ENCODE measurements at places on chromosomes 12 and 14.

DNA sequence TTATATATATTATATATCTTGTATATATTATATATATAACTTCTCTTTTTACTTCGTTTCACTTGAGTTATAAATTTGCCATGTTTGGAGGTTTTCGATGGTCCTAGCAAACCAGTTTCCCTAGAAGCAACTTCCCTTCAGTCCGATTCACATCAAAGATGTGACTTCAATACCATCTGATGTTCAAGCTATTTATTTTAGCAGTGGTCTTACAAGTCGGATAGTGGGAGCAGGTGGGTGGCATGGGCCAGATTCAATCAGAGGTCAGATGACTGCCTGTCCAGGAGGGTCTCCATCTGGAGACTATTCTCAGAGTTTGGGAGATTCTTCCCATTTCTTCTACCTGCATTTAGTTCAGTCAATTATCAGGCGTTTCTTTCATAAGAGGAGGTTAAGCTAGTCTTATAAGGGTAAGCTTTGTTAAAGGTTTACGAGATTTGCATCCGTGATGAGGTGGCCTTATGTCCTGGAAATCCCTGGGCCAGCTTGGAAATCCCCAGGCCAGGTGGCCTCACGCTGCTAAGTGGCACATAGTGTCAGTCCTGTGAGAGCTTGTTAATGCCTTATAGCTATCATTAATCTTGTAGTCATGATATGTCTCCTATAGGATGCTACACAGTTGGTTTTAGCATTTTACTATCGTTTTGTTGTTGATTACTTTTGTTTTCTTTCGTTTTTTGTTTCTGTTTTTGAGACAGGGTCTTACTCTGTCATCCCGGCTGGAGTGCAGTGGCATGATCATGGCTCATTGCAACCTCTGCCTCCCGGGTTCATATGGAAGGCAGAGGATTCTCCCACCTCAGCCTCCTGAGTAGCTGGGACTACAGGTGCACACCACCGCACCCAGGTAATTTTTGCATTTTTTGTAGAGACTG is 145.8 kb downstream of the BICD1 start:
- no peak for DNase-seq

DNA sequence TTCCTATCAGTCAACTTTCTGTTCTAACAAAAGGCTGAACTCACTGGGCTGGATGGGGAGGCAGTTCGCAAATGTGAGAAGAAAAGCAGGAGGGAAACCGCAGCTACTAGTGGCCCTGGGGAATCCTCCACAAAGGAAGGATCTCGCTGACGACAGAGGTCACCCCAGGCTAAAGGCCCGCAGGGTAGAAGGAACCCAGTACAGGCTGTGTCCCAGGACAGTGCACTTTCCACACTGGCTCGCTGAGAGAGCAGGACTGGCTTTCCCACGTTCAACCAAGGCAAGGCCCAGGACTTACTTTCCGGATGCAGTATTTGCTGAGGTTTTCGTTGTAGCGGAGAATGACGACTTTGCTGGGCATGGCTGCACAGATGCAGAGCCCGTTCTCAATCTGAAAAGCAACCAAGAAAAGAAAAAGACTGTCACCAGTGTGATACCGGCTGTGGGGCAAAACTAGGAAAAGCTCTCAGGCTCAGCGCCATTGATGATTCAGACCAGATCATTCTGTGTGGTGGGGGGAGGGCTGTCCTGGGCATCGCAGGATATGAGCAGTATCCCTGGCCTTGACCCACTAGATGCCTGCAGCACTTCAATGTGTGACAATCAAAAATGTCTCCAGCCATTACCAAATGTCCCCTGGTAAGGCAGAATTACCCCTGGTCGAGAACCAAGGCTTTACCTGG is 36.3 kb downstream of the PRKAB1 start:
- DNase-seq = no peak

GRCh38 chr12:124995200-124995961 is 1.9 kb downstream of the BRI3BP start:
- DNase-seq = no peak

GRCh38 chr14:24612196-24612595 is 2.7 kb upstream of the GZMH start:
- no peak for DNase-seq

DNA sequence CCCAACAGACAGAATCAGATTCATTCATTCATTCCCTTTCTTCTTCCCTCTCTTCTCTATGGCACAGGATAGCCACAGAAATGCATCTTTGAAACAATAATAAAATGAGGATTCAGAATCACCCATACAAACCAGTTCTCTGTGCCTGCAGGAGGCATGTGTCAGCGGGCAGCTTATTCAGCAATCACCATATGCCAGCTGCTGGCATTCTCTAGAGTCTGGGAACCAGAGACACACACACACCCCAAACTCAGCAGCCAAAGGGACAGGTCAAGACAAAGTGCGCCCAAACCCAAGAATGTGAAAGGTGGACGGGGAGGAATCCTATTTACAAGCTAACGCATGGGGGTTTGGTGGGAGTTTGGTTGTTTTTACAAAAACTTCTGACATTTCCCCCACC is 14.1 kb downstream of the ARF3 start:
- DNase-seq = no peak

DNA sequence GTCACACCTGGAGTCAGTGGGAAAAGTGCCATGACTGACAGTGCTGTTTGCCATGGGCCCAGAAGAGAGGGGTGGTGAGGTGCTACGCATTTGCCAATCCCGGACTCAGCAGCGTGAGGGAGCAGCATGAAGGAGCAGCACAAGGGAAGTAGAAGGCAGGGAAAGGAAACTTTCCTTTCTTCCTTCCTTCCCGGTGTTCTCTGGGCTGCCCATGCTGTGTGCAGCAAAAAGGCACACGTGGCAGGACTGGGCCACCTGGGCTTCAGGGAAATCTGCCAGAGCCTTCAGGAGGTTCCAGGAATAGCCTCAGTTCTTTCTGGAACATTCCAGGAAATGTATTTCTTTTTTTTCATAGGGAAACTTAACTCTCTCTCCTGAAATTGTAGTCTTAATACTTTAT is 23.0 kb downstream of the TRIM9 start:
- no peak for DNase-seq

DNA sequence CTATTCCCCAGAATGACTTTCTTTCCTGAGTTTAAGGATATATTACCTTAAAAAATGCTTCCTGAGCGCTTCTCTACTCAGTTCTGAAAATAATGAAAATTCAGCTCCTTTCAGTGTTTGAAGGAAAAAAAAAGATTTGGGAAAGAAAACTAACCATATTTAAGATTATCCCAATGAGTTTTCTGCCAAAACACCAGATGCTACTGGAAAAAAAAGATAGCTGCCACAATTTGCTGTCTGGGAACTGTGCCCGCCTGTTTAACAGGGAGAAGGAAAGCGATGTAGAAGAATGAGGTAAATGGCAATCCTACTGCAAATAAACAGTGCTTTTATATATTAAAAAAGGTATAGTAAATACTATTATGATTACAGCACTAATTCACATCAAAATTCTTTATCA is 367.6 kb upstream of the PRICKLE1 start:
- no peak for DNase-seq

DNA sequence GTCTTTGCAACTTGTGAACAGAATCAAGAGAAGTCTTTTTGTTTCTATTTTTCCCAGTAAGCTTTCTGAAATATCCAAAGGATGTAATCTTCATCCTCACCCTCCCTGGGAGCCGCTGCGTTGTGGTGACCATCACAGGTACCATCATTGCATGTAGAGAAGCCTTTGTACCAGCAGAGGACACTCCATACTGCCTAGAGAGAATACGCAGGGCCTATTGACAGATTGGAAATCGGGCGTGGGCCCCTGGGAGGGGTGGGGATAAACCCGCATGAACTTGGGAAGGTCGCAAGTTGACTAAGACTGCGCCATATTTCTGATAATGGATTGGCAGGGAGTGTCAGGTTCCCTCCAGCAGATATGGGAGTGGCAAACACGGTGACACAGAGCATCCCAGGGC is 12.7 kb downstream of the KRT1 start:
- DNase-seq = no peak

DNA sequence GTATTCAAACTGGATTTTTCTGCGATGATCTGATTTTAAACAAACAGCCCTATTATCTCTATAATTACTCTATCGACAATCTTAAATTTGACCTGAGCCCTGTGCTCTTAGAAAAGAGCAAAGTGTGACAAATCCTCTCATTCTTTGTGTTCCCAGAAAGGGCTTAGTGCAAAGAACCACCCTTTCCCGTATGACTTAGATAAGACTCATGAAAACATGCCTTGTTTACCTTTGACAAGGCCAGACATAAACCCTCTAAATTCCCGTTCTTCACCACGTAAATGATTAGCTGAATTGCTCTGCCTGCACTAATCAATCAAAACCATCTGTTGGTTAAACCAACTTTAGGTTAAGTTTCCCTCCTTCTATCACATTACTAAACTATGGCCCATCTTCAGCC is 285.7 kb upstream of the SEL1L start:
- DNase-seq = no peak

GRCh38 chr12:94401326-94401725 is 58.3 kb downstream of the CEP83 start:
- no peak for DNase-seq

DNA sequence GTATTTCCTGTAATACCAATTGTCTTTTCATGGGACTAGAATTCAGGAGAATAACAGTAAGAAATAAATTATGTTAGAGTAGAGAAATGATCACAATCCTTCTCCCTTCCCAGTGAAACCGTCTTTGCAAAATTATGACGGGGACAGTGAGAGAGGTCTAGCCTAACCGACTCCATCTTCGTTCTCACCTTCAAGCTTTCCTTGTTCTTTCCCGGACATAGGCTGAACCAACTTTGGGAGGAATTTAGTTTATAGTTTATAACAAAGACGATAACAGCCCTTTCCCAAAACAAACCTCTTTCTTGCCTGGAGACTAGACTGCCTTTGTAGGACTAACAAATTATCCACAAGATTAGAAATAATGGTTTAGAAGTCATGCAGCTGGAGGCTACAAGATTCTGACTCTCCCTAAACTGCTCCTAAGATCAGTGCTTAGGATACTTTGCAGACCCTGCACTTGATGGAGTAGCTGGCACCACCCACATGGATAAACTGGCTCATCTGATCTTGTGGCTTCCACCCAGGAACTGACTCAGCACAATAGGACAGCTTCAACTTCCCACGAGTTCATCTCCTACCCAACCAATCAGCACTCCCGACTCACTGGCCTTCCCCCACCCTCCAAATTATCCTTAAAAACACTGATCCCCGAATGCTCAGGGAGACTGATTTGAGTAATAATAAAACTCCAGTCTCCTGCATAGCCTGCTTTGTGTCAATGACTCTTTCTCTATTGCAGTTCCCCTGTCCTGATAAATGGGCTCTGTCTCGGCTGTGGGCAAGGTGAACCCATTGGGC is 521.2 kb upstream of the TBX3 start:
- no peak for DNase-seq

- DNase-seq = no peak
Observed at GRCh38 chr12:52907092-52907810, 2.4 kb upstream of the KRT8 start.

- no peak for DNase-seq
Observed at GRCh38 chr12:6605421-6606330, 1.5 kb downstream of the CHD4 start.

DNA sequence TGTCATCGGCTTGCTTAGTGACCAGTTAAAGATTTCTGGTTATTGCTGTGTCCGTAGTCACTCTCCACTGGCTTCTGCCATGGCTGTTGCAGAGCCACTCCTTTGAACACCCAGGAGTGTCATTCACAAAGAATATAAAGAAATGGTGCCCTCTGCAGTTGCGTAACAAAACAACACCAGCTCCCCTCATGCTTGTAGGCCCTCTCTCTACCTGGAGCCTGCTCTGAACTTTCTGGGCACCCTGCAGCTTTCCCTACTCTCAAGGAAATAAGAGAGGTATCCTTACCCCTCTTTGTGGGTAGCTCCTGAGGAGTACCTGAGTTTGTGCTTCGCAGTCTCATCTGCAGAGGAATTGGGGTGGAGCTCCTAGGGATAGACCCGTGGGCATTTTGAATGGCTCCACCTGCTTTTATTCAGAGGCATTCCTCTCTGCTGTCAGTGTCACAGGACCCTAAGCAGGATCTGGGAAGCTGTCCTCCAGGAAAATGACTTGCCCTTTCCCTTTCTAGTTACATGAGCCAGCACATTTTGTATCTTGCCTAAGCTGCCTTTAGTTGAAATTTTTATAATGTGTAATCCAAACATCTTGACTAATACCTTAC is 97.2 kb upstream of the TMEM260 start:
- no peak for DNase-seq
